ENCODE measurements at places on chromosomes 7 and 10.
A peak's percentile ranks its signal among the peaks of the same experiment; 100 is the strongest.

DNA sequence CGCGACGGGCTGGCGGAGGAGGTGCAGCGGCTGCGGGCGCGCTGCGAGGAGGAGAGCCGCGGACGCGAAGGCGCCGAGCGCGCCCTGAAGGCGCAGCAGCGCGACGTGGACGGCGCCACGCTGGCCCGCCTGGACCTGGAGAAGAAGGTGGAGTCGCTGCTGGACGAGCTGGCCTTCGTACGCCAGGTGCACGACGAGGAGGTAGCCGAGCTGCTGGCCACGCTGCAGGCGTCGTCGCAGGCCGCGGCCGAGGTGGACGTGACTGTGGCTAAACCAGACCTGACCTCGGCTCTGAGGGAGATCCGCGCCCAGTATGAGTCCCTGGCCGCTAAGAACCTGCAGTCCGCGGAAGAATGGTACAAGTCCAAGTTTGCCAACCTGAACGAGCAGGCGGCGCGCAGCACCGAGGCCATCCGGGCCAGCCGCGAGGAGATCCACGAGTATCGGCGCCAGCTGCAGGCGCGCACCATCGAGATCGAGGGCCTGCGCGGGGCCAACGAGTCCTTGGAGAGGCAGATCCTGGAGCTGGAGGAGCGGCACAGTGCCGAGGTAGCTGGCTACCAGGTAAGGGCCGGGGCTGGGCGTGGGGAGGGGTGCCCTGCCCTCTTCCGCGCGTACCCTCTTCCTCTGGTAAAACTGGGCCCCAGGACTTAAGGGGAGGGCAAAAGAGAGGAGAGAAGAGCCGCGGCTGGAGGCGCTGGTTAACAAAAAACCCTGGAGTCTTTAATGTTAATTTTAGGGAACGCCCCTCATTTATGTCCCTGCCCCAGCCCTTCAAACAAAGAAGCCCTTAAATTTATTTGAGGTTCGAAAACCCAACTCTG is 987 bp downstream of the INA start:
- no peak for DNase-seq

DNA sequence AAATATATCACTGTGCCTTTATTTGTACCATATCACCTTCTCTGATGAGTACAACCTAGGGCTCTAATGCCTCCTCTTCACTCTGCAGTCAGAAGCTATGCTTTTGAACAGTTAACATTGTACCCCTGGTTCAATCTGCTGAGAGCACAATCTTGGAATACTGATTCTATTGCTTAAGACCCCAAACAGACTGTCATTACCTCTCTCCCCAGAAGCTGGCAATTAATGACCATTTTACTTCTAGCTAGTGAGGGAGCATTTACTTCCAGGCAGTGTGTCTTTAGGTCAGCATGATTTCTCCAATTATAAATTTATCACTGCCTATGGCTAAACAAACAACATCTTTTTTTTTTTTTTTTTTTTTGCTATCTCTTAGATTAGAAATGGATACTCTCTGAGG is 36.0 kb upstream of the SPOCK2 start:
- no peak for DNase-seq

- no peak for DNase-seq
These were observed 9.5 kb upstream of the HABP2 start for GRCh38 chr10:113543107-113543955.

DNA sequence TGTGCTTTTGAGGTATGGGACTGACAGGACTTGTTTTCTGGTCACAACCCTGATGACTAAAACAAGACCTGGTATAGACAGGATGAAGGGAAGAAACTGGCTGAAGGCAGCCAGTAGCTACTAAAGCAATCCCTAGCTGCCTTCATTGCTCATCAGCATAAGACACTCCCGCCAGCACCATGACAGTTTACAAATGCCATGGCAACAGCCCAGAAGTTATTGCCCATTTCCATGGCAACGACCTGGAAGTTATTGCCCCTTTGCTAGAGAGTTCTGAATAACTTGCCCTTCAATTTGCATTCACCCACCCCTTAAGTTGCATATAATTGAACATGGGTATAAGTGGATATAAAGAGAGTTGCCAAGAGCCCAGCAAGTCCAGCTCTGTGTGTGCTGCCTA is 169.6 kb upstream of the FAM171A1 start:
- DNase-seq: peak; percentile 77

DNA sequence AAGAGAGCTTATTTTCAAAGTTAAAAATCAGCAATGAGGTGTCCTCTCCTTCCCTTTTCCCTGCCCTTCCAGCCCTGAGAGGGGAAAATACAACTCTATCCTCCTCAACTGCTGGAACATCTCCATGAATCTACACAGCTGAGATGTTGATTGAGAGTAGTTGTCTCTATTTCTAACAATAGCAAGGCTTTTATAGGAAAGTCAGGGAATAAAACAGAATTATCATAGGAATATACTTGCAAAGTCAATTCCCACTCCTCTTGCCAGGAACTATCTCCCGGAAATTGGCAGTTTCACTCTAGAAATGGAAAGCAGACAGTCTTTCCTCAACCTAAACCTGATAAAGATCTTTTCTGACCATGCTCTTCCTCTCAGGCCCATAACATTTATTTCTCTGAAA is 8.8 kb downstream of the HGF start:
- DNase-seq: no peak

DNA sequence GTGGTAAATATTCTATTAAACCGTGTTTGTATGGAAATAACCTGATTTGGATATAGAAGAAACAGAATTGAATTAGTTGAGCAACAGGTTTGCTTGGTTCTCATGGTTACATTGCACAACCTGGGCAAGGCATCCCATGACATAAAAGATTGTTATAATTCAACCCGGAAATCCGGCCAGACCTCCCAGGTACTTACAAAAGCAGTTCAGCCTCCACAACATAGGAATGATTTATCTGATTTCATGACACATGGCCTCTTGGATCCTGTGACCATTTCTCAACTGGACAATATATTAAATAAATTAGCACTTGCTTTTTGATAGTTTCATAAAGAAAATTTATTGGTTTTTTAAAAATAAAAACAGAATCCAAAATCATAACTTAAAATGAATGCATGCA is 55.1 kb upstream of the PTPN12 start:
- DNase-seq: no peak

- DNase-seq: no peak
These were observed 76.5 kb upstream of the PPP1R3C start for GRCh38 chr10:91709394-91709798.

- no peak for DNase-seq
These were observed 492.0 kb downstream of the KIF20B start for GRCh38 chr10:90193240-90193985.

GRCh38 chr7:120091807-120092206 is 181.2 kb upstream of the KCND2 start:
- no peak for DNase-seq

- no peak for DNase-seq
These were observed 30.0 kb upstream of the SLF2 start for GRCh38 chr10:100882671-100883311.

GRCh38 chr10:131908151-131908550 is 7.3 kb downstream of the PPP2R2D start:
- DNase-seq: no peak

DNA sequence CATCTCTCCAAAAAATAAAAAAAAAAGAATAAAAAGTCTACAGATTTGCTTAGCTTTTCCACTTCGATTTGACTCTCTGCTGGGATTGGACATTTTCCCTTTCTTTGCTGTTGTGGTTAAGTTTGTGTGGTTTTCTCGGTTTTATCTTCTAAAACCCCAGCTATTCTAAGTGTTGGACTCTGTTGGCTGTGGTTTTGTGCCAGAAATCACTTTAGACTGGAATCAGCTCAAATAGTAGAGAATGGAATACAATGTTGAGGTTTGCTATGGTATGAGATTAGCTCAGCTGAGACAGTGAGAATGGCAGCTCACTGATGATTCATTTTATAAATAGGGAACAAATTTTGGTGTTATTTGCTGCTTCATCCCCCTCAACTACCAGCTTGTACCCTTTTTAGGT is 116.0 kb downstream of the BUB3 start:
- DNase-seq: no peak

GRCh38 chr10:47022311-47023131 is 111.3 kb downstream of the PTPN20 start:
- no peak for DNase-seq

DNA sequence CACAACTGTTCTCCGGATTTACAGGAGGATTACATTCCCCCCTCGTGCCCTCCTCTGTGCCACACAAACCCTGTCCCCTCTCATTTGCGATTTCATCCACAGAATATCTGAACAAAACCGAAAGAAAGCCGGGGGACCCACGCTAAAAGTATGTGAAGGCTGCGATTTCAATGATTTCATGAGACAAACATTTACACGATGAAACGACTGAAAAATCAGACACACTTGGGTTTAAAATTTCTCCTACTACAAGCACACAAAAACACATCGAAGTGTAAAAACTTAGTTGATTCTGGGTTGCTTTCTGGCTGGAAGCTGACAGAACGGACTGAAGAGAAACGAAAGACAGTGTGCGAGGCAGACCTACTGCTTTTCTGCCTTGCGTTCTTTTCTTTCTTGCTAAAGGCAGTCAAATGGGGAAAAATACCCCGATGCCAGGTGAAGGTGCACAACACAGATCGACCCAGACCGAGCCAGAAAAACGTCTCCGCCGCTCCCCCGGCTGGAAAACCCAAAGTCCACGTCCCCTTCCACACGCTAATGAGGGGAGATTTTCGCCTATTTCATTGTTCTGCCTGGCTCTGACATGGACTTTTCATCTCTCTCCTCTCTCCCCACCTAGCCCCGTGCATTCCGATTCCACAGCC is 1.2 kb downstream of the HIPK2 start:
- DNase-seq: peak; percentile 47

- peak; percentile 69 for DNase-seq
These were observed 105.0 kb upstream of the DIP2C start for GRCh38 chr10:794382-794956.

GRCh38 chr7:117717357-117717756 is 155.9 kb downstream of the CTTNBP2 start:
- no peak for DNase-seq

DNA sequence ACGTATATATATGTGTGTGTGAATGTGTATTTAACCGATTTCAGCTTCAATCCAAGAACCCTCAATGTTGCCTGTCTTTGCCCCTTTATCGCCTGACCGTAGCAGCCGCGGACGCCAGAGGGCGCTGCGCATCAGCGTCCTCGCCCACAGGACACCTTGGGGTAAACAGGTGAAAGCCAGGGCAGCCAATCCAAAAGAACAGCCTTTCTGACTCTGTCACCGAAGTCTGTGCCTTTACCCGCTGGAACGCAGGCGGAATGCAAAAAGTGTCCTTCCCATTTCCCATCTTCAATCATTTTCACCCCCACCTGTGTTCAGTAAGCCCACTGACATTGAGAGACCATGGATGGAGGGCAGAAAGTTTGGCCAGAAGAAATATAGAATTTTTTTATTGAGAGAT is 3.6 kb downstream of the NXPH1 start:
- DNase-seq: peak; percentile 83

DNA sequence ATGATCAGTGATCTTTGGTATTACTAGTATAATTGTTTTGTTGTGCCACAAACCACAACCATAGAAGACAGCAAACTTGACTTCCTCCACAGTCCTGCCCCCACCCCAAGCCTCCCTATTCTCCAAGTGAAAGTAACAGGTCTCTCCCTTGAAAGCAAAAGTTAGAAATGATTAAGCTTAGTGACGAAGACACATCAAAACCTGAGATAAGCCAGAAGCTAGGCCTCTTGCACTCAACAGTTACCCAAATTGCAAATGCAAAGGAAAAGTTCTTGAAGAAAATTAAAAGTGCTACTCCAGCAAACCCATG is 7.5 kb downstream of the SAR1A start:
- no peak for DNase-seq

DNA sequence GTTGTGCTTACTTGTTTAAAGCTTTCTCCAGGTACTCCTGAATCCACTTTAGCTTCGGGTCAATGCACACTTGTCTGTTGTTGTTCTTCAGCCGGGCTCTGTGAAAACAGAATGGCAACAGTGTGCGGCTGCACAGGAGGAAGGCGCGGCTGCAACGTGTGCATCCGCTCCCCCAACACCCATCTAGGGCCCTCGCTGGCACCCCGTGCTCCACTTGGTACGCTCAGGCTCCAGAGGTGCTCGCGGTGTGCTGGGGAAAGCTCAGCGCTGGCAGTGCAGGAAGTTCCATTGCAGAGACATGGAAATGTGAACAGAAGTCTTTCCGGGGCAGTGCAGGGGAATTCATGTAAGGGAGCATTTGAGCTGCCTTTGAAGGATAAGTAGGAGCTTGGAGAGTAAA is 6.3 kb downstream of the CXCL12 start:
- DNase-seq: no peak

- no peak for DNase-seq
These were observed 45.6 kb upstream of the CFAP46 start for GRCh38 chr10:132987671-132988571.

- DNase-seq: peak; percentile 41
These were observed 283.9 kb upstream of the DKK1 start for GRCh38 chr10:52030051-52030790.

DNA sequence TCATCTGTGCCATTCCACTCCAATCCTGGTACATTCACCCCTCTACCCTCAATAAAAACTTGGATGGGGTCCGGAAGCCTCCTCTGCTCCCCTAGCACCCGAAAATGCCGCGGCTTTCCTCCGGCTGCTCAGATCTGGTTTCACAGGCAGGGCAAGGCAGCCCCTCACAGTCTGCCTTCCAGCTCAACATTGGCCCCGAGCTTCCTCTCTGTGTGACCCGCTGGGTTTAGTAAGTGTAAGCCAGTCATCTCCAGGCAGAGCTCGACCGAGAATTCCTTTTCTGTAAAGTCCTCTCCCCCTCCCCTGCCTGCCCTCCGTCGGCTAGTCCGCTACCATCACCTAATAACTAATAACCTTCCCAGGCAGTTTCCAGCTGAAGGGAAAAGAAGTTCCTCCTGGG is 3.4 kb downstream of the INHBA start:
- peak; percentile 58 for DNase-seq

DNA sequence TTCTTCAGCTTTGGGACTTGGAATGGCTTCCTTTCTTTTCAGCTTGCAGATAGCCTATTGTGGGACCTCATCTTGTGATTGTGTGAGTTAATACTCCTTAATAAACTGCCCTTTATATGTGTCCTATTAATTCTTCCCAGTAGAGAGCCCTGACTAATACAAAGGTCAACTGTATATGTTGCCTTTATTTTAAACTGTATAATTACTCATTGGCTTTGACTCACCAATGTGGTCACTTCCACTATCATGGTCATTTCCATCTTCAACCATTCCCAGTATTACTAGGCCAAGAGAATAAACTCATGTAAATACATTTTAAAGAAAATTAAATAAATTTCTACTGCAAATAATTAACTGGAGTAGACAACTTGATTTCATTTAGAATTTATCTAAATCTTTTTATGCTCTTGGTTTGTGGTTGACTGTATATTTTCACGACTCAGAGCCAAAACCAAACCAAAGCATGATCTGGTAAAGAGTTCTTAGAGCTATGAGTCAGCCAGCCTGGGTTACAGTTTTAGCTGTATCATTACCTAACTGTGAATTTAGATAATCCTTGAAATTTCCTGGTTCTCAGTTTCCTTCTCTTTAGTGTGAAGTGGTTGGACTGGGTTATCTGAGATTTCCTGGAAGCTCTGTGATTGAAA is 188.4 kb downstream of the PPP1R3A start:
- DNase-seq: no peak

DNA sequence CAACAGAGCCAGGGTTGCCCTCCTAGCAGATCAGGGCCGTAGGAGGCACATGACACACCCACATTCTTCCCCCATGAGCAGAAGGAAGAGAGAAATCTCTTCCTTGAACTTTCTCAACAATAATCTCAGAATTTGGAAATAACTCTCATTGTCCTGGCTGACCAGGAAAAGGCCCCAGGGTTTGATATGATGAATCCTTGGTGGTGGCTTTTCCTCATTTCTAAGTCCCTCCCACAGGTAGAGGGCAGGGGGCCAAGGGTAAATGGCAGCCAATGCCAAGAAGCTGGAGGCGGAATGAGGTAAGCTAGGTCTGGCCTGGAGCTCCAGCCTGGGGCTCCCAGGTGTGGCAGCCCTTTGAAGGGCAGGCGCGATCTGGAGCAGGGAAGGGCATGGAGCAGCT is 67.8 kb downstream of the GRB10 start:
- DNase-seq: no peak

Data from mesendoderm (in vitro differentiated cells).